ENCODE measurements at places on chromosomes 1 and 21.

- no peak for DNase-seq
Observed at GRCh38 chr1:204742676-204743251, 57.2 kb upstream of the LRRN2 start.

DNA sequence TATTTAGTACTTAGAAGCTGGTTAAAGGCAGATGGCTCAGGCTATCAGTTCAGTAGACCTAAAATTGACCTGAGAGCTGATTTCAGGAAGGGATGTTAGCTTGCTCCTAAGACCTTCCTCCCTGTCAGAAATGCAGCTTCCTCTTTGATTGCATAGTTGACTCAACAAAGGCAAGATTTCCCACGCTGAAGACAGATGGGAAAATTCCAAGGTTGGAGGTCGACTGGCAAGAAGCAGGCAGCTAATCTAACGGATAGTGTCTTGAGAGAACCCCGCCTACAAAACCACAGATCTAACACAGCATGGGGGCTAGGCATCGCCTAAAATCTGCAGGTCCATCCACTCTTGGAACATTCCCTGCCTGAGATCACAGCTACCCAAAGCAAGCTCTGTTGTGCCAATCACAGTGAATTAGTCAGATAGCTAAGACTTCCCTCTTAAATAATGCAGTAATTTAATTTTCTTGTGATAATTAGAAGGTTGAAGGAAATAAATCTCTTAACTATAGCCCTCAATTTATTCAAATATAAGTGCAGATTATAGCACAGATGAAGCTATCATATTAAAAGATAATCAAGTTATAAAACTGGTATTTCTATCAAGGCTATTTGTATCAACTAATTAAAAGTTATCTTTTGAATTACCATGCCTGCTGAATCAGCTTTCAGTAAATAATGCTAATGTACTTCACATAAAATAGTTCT, 357.8 kb upstream of the SGIP1 start:
- peak; percentile 56 for DNase-seq

- DNase-seq, result no peak
Observed at GRCh38 chr1:101290922-101291561, 54.2 kb downstream of the S1PR1 start.

DNA sequence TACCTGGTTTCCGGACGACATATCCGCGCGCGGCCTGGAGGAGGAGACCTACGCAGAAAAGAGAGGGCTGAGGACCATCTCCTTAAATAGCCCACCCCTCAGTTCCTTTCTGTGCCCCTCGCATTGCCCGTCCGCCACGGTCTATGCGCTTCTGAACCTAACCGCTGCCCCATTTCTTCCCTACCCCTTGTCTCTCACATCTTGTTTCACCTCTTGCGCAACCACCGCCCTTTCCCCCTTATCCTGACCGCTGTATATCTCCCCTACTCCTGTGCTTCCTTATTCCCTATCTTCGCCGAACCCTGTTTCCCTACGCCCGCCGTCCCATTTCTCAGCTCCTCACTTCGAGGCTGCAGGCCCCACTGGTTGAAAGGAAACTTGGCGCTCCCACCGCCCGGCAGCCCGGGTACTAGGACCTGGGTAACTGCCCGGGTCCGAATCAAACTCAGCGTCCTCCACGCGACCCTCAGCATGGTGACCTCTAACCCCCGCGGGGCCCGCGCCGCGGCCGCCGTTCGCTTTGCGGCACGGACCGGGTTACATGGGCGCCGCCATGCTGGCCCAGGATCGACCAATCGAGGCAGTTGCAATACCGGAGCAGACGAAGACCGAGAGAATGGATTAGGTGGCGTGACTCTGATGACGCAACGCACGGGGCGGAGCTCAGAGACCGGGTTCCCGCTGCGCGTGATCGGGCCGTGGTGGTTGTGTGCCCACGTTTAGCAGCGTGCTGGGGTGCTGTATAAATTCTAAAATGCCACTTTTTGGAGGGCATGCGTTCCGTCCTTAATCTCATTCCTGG, at the start of gene MRPS15:
Gene MRPS15, minus strand, starts transcription at position 582 of the 802 bp plus-strand sequence. Its CDS starts 109 bp downstream, at position 473.
- DNase-seq, result peak; percentile 97

GRCh38 chr1:93827633-93828366, 51.2 kb downstream of the DNTTIP2 start:
- DNase-seq, result no peak

GRCh38 chr1:78078358-78078757, 32.6 kb downstream of the GIPC2 start:
- no peak for DNase-seq

DNA sequence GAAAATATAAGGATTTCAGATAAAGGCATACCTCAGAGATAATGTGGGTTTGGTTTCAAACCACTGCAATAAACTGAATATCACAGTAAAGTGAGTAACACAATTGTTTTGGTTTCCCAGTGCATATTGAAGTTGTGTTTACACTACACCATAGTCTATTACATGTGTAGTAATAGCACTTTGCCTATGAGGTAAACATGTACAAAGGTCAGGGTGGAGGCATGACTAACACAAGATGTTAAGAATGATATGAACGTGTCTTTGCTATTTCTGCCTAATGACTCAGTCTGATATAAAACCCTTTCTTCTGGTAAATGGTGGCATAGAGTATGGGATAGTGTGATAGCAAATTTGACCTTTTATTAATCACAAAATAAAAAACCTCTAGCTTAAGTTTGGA, 621.5 kb upstream of the ADGRL2 start:
- DNase-seq, result peak; percentile 93

- DNase-seq, result no peak
Observed at GRCh38 chr1:15155888-15156741, 2.6 kb downstream of the TMEM51 start.

GRCh38 chr1:61332196-61332753, 249.9 kb downstream of the NFIA start:
- no peak for DNase-seq

GRCh38 chr1:151509350-151510019, 1.7 kb upstream of the CGN start:
- DNase-seq, result no peak

GRCh38 chr1:98550076-98550475, 111.4 kb upstream of the SNX7 start:
- DNase-seq, result no peak

- DNase-seq, result no peak
Observed at GRCh38 chr1:178300352-178300699, 196.4 kb downstream of the CLEC20A start.

- DNase-seq, result no peak
Observed at GRCh38 chr1:240538776-240539430, 73.1 kb downstream of the GREM2 start.
